ENCODE measurements at places on chromosomes 7 and 10.

- DNase-seq, result no peak
Measured at GRCh38 chr10:60206735-60207134, 182.9 kb downstream of the ANK3 start.

DNA sequence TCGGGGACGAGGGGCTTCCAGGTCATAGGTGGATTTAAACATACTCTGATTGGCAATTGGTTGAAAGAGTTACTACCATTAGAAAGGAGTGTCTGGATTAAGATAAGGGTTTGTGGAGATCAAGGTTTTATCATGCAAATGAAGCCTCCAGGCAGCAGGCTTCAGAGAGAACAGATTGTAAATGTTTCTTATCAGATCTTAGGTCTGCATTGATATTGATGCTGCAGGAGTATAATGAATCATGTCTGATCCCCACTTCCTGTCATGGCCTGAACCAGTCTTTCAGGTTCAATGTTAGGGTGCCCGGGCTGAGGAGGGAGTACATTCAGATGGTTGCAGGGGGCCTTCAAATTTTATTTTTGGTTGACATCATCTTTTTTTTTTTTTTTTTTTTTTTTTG is 51.4 kb downstream of the SH3PXD2A start:
- no peak for DNase-seq

- DNase-seq, result peak; percentile 79
Measured at GRCh38 chr10:63629363-63630084, 108.3 kb downstream of the REEP3 start.

DNA sequence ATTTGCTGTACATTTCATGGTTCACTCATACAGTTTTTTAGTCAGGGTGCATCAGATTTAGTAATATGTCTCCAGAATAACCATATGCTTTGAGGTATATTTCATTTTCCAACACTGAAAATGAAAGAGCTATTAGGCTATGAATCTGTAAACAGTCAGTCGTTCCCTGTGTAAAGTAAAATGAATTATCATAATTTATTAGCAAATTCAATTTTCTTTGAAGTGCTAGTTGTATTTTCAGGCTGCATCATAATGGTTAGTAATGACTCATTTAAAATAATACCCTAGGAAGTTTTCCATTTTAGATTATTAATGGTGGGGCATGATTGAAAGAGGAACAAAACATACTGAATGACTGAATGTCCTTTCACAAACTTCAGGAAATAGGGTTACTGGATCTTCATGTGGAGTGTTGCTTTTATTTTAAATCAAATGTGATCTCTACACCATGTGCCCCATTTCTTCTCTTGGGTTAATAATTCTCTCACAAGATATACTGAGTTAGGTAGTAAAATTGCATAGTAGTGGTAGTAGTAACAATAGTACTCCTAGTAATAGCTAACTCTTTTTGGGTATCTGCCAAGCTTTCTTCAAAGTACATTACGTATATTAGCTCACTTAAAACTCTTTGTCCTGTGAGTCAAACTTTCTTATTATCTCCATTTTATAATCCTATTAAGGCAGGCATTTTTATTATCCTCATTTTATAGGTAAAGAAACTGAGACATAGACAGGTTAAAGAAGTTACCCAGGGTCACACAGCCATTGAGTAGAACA is 476.5 kb downstream of the SUGCT start:
- DNase-seq, result no peak

DNA sequence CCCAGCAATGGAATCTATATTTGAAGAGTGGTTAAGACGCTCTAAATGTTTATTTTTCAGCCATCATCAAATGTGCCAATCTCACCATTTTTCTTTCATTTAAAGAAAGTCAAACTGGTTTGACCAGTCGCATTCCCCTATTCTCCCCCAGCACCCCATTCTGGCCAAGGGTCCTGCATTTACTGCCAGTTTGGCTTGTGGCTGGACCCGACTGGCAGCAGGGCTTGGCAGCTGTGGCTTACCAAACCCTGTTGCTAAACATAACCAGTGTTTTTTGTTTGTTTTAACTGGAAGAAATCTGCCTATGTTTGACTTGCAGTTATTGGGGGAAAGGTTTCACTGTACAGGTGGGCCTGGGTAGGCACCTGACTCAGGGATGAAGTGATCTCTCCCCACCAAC is 116.3 kb downstream of the CYP26A1 start:
- DNase-seq, result no peak
